Esophagus muscularis mucosa (tissue), 4 donors: ENCODE measurements at places on chromosomes 16 and 17. TPM values are rescaled to one million over a fixed set of nuclear protein-coding genes. Genes with fewer than 3 reads are reported as not detected.
A peak's percentile ranks its signal among the peaks of the same experiment; 100 is the strongest.

DNA sequence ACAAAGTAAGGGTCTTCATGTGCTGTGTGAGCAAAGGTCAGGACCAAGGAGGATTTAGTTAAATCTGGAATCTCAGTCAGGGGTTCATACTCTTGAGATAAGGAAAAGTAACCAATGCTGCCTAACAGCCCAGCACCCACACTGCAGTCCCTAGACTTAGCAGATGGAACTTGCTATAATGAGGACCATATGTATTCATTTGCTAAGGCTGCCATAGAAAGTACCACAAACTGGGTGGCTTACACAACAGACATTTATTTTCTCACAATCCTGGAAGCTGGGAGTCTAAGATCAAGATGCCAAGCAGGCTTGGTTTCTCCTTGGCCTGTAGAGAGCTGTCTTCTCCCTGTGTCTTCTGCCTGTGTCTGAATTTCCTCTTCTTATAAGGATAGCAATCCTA, 20.8 kb downstream of the ZP2 start:
- no peak overlapping the region for H3K4me3 ChIP-seq
- no peaks in the 10 kb centered on the region for H3K27me3 ChIP-seq
- no peak for DNase-seq

DNA sequence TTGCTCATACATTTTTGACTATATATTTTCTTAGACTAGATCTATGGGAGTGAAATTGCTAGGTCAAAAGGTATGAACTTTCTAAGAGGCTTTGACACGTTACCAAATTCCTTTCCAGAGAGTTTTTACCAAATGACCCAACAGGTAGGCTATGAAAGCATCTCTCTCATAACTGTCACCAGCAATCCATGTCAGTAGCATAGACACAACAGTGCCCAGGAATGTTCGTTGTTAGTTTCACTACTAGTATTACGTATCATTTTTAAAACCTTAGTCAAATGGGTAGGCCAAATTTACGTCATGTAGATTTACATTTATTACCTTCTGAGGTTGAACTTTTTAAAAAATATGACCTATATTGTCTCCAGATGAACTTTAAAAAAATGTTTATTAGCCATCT, 66.8 kb downstream of the MARCHF10 start:
- DNase-seq: no peak
- no peak overlapping the region for H3K27ac ChIP-seq
- H3K4me3 ChIP-seq: no peak overlapping the region
- no peaks in the 10 kb centered on the region for H3K36me3 ChIP-seq
- H3K27me3 ChIP-seq: no peaks in the 10 kb centered on the region

DNA sequence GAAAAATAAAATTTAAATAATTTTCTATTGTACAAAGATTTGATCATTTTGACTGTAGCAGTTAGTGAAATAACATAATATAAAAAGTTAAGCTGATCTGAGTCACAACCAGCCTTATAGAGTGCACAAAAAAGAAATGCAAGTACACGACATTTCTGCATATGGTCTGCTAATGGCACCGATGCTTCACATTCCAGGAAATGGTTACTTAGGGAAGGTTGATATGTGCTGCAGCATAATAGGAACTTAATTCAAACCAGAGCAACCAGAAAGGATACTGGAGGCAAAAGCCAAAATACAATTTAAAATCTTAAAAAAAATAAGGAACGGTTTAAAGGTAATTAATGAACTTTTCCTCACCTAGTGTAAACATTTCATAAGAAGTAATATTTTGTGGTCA, 10.0 kb upstream of the CFDP1 start:
- no peak overlapping the region for H3K4me3 ChIP-seq
- no peaks in the 10 kb centered on the region for H3K27me3 ChIP-seq
- no peak for DNase-seq
- no peaks in the 10 kb centered on the region for H3K36me3 ChIP-seq
- no peaks in the 10 kb centered on the region for H3K4me1 ChIP-seq
- H3K27ac ChIP-seq: no peak overlapping the region

- H3K4me1 ChIP-seq: no peaks in the 10 kb centered on the region
- no peaks in the 10 kb centered on the region for H3K27me3 ChIP-seq
- H3K4me3 ChIP-seq: no peak overlapping the region
- DNase-seq: no peak
- no peaks in the 10 kb centered on the region for H3K36me3 ChIP-seq
Observed at GRCh38 chr16:51389881-51390280, 238.8 kb upstream of the SALL1 start.

- no peak overlapping the region for H3K4me3 ChIP-seq
- no peak for DNase-seq
Observed at GRCh38 chr17:69404399-69404798, 10.1 kb upstream of the MAP2K6 start.

- H3K4me1 ChIP-seq: no peaks in the 10 kb centered on the region
- DNase-seq: no peak
- no peak overlapping the region for H3K4me3 ChIP-seq
- H3K27me3 ChIP-seq: no peaks in the 10 kb centered on the region
- no peaks in the 10 kb centered on the region for H3K36me3 ChIP-seq
Observed at GRCh38 chr17:10420811-10421210, 939 bp downstream of the MYH8 start.

GRCh38 chr16:67021321-67021720, 7.6 kb upstream of the CBFB start:
- H3K4me1 ChIP-seq: no peaks in the 10 kb centered on the region
- H3K27me3 ChIP-seq: no peaks in the 10 kb centered on the region
- no peak overlapping the region for H3K27ac ChIP-seq
- no peak overlapping the region for H3K4me3 ChIP-seq

GRCh38 chr16:53726625-53727024, 22.7 kb downstream of the FTO start:
- peaks cover 10% of the 10 kb centered on the region for H3K4me1 ChIP-seq
- H3K27me3 ChIP-seq: no peaks in the 10 kb centered on the region
- H3K36me3 ChIP-seq: no peaks in the 10 kb centered on the region
- H3K4me3 ChIP-seq: no peak overlapping the region

- H3K27ac ChIP-seq: no peak overlapping the region
- H3K4me1 ChIP-seq: no peaks in the 10 kb centered on the region
- peaks cover 36% of the 10 kb centered on the region for H3K27me3 ChIP-seq
- no peak overlapping the region for H3K4me3 ChIP-seq
Observed at GRCh38 chr17:49031965-49032928, 35.1 kb downstream of the IGF2BP1 start.

DNA sequence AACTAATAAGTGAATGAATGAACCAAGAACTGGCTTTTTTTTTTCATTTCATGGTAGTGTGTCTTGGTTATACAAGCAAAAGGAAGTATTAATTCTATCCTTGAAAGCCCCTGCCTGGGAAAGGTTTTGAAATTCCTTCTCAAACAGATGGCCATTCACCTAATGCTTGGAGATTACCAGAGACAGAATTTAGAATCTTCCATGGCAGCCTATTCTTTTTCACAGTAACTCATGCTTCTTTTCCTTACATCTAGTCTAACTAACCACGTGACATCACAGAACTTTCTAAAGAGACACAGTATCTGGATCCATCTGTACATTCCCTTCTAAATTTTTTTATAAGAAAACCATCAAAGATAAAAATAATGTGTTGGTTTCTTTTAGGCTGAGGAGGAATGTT, 151.6 kb downstream of the FTO start:
- no peaks in the 10 kb centered on the region for H3K36me3 ChIP-seq
- H3K27me3 ChIP-seq: no peaks in the 10 kb centered on the region
- DNase-seq: no peak
- H3K27ac ChIP-seq: no peak overlapping the region
- H3K4me3 ChIP-seq: no peak overlapping the region
- no peaks in the 10 kb centered on the region for H3K4me1 ChIP-seq

DNA sequence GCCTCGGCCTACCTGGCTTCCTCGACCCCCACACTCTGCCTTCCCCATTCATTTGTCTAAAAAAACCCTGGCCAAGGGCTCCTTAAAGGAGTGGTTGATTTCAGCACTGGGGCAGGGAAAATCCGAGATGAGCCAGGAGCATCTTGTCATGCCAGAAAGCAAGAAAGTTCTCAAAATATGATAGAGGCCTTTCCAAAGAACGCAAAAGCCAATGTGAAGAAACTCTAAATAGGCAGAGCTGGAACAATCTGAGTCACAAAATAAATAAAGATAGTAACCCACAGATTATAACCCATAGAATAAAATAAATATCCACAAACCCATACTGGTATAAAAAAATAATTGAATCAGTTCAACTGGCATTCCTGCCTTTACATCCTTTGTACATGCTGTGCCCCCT, 192.3 kb upstream of the SALL1 start:
- H3K36me3 ChIP-seq: no peaks in the 10 kb centered on the region
- no peaks in the 10 kb centered on the region for H3K4me1 ChIP-seq
- no peak overlapping the region for H3K4me3 ChIP-seq
- no peaks in the 10 kb centered on the region for H3K27me3 ChIP-seq
- no peak overlapping the region for H3K27ac ChIP-seq
- no peak for DNase-seq

DNA sequence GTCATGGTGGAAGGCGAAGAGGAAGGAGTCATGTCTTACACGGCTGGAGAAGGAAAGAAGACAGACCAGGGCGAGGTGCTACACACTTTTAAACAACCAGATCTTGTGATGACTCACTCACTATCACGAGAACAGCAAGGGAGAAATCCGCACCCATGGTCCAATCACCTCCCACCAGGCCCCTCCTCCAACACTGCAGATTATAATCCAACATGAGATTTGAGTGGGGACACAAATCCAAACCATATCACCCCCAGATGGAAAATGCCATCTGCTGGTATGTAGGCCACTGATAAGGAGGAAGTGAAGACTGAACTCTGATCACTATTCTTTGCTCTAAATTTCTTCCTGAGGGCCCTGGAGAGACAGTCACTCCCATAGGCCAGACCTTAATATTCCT, 7.5 kb upstream of the ITGAX start:
- no peak overlapping the region for H3K4me3 ChIP-seq
- no peak overlapping the region for H3K27ac ChIP-seq
- H3K36me3 ChIP-seq: no peaks in the 10 kb centered on the region
- DNase-seq: no peak
- H3K4me1 ChIP-seq: no peaks in the 10 kb centered on the region

DNA sequence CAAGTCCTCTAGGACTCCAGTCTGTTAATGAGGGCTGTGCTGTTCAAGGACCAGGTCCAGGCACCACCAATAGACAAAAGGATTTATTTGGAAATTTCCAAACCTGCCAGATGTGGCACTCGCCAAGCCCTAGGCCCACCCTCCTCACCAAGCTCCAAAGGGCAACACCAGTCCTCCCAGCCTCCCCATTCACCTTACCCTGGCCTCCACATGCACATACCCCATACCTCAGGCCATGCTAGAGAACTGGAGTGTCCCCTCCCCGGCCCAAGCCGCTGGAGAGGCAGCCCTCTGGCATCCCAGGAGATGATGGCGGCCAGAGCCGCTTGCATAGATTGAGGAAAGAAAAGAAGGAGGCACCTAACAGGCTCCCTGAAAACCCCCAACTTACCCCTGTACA, 4.6 kb upstream of the FTSJ3 start:
- H3K4me1 ChIP-seq: peaks cover 52% of the 10 kb centered on the region
- peaks cover 81% of the 10 kb centered on the region for H3K36me3 ChIP-seq
- no peaks in the 10 kb centered on the region for H3K27me3 ChIP-seq
- no peak overlapping the region for H3K4me3 ChIP-seq

DNA sequence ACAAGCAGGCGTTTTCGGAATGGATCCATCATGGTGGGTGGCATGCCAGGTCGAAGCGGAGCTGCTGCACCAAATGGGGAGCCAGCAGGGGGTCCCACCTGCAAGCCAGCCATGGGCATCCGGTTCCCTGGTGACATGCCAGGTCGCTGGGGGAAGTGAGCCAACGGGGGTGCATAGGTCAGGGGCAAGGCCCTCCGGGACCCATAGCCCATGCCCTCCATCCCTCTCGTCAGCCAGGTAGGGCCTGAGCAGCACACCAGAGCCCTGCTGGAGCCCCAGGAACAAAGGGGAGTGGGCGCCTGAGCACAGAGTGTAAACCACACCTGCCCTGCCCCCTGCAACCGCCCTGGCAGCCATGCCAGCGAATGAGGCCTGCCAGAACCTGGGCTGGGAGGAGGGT, 5.0 kb downstream of the SMARCD2 start:
- H3K4me3 ChIP-seq: no peak overlapping the region
- peak overlapping the region; percentile 98 for H3K27ac ChIP-seq
- H3K27me3 ChIP-seq: no peaks in the 10 kb centered on the region

- H3K27ac ChIP-seq: no peak overlapping the region
- no peaks in the 10 kb centered on the region for H3K4me1 ChIP-seq
- peaks cover 4% of the 10 kb centered on the region for H3K27me3 ChIP-seq
- peaks cover 8% of the 10 kb centered on the region for H3K36me3 ChIP-seq
Observed at GRCh38 chr16:12573730-12574383, 229.8 kb downstream of the CPPED1 start.

DNA sequence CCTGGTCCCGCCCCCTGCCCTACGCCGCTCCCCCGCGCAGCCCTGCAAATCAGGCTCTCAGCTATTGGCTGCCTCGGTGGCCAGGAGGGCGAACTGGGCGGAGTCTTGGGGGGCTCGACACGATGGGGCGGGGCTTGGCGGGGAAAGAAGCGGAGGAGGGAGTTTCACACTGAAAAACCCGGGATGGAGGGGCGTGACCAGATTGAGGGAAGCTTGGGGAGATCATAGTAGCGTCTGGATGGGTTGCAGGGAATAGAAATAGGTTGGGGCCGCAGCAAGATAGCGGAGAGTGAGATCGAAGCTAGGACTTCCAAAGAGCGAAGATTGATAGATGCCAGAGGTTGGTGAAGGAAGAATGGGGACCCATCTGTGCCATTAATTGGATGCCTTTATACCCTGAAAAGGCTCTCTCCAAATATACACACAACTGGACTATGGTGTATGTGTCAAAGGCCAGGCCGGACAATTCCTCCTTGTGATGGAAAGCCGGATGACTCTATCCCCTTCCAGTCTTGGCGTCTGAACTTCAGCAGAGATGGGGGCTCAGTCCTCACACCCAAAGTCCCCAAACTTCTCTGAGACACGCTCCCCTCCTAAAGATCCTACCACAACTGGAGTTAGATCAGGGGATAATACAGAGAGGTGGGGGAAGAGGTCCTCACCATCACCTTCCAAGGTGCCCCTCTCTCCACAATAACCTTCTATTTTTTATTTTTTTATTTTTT, 376 bp upstream of the STAC2 start:
- peak overlapping the region; percentile 54 for H3K4me3 ChIP-seq
- no peak overlapping the region for H3K27ac ChIP-seq
- H3K36me3 ChIP-seq: no peaks in the 10 kb centered on the region
- no peak for DNase-seq
- peaks cover 14% of the 10 kb centered on the region for H3K4me1 ChIP-seq

- no peak overlapping the region for H3K4me3 ChIP-seq
- peaks cover 67% of the 10 kb centered on the region for H3K36me3 ChIP-seq
- H3K27ac ChIP-seq: no peak overlapping the region
- peaks cover 10% of the 10 kb centered on the region for H3K4me1 ChIP-seq
Observed at GRCh38 chr16:4888428-4889135, 41.3 kb downstream of the UBN1 start.

The MYH3 gene
- 2.0 TPM for total RNA-seq

The CES4A gene
- 2.7 TPM for total RNA-seq

The MRPL10 gene
- total RNA-seq: 86.8 TPM

The ZC3H7A gene
- 61.0 TPM for total RNA-seq

The KRTAP3-2 gene
- not detected for total RNA-seq

The CACNG1 gene
- total RNA-seq: not detected

The EPOP gene
- 2.6 TPM for total RNA-seq

The RGS9 gene
- total RNA-seq: 29.1 TPM

The DYNLRB2 gene
- not detected for total RNA-seq

The CXCL16 gene
- 10.7 TPM for total RNA-seq
